ENCODE measurements at places on chromosomes 2 and 18.
A peak's percentile ranks its signal among the peaks of the same experiment; 100 is the strongest.

- no peak for DNase-seq
These were observed 19.4 kb downstream of the MMADHC start for GRCh38 chr2:149568138-149568537.

- DNase-seq = no peak
These were observed 471.5 kb downstream of the PIK3C3 start for GRCh38 chr18:42426496-42427015.

- no peak for DNase-seq
These were observed 9.1 kb upstream of the STEAP3 start for GRCh38 chr2:119214453-119215037.

DNA sequence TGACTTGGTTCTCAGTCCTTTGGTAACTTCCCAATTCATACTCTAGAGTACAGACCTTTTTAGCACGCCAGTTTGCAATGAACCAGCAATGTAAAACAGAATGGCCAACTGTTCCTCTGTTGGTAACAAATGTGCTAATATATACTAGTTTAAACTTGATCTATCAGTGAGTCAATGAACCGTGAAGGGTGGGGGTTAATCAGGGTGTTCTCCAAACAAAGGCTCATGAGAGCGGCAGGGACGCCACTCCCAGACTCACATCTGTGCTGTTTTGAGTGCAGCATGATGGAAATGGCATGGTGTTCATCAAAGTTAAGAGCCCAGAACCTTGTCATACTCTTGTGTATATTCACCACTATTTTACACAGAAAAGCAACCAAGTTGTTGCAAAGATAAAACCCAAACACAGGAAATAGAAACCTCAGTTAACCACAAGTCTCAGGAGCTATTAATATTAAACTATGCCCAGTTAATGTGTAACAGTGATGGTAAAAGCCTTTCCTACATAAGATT lies 70.3 kb downstream of the CERKL start:
- peak; percentile 75 for DNase-seq

- peak; percentile 88 for DNase-seq
These were observed 138.4 kb upstream of the CCDC68 start for GRCh38 chr18:55097456-55098170.

DNA sequence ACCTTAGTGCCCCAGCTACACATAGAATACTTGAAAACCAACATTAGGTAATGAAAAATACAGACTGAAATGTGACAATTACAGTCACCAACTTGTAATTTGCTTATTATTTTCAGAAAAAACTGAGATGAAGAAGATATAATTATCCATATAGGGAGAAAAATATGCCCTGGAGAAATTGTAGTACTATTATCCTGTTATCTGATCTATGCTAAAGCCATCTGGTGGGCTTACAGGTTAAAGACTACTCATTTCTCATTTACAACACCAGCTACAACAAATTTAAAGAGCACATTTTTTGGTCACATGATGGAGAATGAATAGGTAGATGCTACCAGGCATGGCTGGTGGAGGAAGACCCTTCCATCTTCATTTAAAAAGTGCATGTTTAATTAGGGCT lies 79.6 kb upstream of the NYAP2 start:
- DNase-seq = no peak

- DNase-seq = no peak
These were observed 143.5 kb upstream of the RBBP8 start for GRCh38 chr18:22789600-22789999.

- no peak for DNase-seq
These were observed 549.9 kb upstream of the FSIP2 start for GRCh38 chr2:185188656-185189055.

- DNase-seq = no peak
These were observed 80.4 kb upstream of the CCBE1 start for GRCh38 chr18:59777636-59778035.

DNA sequence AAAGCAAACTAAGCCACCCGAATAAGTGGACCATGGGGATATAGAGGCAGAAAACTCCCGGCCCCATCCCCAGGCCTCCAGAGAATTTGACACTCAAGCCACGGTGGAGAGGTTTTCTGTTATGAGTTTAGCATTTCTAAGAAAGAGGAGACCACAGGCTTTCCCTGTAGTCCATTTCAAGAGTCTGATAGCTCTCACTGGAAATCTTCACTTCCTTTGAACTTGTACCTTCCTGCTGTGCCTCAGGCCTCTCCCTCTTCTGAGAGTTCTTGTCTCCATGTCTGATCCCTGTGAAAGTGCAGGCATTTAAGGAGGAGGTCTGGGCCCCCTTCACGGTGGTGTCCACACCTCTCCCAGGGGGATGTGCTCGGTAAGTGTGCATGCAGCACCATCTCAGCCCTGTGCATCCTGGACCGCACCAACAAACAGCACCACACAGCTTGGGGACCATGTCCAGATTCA lies 113.7 kb downstream of the BCL2 start:
- DNase-seq = no peak

- no peak for DNase-seq
These were observed 233.2 kb downstream of the SLC8A1 start for GRCh38 chr2:40218679-40219078.

DNA sequence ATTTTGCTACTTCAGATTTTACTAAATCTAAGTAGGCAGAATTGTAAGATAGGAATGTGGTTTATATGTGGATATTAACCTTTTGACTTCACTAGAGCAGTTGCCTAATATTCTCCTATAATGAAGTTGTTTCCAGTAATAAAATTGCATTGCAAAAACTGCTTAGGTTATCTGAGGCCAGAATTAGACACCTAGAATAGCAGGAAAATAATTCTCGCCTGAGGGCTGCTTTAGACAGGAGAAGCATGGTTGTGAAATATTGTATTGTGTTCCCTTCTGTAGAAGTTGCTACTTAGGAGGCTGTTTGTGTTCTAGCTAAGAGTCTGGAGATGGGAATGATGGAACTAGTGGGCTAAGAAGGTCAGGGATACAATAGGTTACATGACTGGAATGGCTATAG lies 146.3 kb downstream of the PLCL1 start:
- DNase-seq = no peak

- no peak for DNase-seq
These were observed 28.5 kb upstream of the C18orf32 start for GRCh38 chr18:49515516-49515915.

GRCh38 chr2:102141970-102142828 lies at the start of gene IL1R1:
Gene IL1R1 (plus strand): TSS chr2:102142746. CDS start chr2:102157725, 14,979 bp downstream.
- peak; percentile 60 for DNase-seq

- no peak for DNase-seq
These were observed 77.9 kb downstream of the LIMS1 start for GRCh38 chr2:108612153-108612513.

DNA sequence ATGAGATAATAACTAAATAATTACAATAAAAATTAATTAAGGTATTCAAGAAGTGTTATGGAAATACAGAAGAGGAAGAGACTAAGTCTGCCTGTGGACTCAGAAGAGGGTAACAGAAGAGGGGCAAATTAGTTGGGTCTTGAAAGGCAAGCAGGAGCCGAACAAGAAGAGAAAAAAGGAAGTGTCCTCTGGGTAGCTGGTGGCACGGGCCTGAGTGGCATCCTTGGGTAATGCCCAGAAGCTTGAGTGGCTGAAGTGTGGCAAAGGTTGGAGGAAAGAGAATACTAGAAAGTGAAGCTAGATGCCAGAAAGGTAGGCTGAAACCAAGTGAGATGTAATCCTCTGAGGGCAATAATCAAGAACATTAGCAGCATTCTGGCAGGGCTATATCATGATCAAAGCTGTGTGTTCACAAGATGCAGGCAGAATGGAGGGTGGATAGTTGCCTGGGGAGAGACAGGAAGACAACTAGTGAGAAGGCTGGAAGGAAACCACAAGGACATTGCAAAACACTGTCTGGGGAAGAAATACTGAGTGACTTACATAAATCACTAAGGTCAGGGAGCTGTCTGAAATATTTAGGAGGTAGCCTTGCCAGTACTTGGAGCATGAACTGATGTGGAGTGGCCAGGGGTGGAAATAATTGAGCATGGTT lies 16.2 kb downstream of the DOCK10 start:
- DNase-seq = no peak

DNA sequence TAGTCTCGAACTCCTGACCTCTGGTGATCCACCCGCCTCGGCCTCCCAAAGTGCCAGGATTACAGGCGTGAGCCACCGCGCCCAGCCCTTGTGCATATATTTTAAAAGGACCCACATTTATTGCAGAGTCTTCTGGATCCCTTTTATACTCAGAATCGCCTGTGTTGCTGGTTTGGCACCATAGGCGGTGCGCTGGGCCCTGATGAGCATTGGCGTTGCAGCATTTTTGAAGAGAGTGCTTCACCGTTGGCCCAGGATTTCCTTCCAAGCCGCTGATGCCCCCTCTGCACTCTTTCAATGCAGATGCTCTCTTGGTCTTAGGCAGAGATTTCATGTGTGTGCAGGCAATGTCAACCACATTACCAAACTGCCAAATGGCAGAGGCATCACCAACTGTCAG lies 13.5 kb upstream of the TFCP2L1 start:
- no peak for DNase-seq

- no peak for DNase-seq
These were observed 56.9 kb downstream of the KCNS3 start for GRCh38 chr2:17935242-17935885.

DNA sequence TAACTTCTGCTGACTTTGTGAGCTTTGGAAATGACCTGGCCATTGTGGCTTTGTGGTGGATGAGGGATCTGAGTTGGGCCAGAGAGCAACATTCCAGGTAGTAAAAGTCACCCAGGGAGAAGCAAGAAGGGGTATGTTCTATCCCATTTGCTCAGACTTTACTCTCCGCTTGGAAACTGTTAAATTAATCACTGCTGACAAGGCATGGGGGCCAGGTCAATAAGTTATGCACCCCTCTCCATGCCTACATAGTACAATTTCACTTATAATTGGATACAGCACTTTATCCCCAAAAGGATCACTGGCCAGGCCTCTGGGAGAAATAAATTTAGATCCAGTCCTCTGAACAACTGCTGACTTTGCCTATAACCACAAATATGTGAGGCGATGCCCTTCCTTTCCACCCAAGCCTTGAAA lies 92.1 kb downstream of the RPRM start:
- DNase-seq = no peak

GRCh38 chr2:6353669-6354068 lies 512.0 kb downstream of the CMPK2 start:
- no peak for DNase-seq

DNA sequence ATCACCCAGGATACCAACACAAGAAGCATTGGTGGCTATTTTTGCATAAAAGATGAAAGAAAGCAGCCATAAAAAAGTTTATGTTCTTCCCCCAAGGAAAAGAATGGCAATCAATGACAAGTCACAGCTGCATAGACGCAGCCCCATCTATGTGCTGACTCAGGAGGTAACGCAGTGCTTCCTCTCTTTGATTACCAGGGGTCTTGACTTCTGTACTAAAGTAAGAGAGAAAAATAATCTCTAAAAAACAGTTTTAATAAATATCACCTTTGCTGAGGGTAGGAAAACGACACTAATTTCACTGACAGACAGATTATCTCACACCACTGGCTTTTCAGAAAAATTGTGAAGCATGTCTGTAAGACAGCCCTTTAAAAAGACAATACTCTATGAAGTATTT lies 33.9 kb upstream of the EVA1A start:
- DNase-seq = no peak

GRCh38 chr2:156181208-156181607 lies 151.3 kb downstream of the NR4A2 start:
- DNase-seq = peak; percentile 17

- DNase-seq = no peak
These were observed 455.9 kb upstream of the UBE2E3 start for GRCh38 chr2:180524499-180524898.

DNA sequence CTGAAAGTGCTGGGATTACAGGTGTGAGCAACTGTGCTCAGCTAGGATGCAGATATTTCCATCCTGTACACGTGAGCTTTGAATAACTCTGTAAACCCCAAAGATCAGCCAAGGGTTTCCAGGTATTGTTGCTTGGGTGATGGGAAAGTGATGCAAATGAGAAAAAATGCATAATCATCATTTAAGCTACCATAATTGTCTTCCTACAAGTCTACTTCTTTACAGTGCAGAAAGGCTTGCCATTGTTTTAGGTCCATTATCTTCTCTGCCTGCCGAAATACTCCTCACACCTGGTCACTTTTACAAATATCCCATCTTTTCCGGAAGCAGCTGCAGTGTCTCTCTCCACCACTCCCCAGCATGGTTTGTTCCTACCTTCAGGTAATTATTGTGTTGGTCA lies 259.8 kb upstream of the CCDC68 start:
- DNase-seq = no peak

- peak; percentile 3 for DNase-seq
These were observed 160.0 kb upstream of the TRIB2 start for GRCh38 chr2:12556762-12557161.

- no peak for DNase-seq
These were observed 39.5 kb downstream of the METTL8 start for GRCh38 chr2:171394164-171394740.

- no peak for DNase-seq
These were observed 41.1 kb upstream of the VIT start for GRCh38 chr2:36655453-36655852.

DNA sequence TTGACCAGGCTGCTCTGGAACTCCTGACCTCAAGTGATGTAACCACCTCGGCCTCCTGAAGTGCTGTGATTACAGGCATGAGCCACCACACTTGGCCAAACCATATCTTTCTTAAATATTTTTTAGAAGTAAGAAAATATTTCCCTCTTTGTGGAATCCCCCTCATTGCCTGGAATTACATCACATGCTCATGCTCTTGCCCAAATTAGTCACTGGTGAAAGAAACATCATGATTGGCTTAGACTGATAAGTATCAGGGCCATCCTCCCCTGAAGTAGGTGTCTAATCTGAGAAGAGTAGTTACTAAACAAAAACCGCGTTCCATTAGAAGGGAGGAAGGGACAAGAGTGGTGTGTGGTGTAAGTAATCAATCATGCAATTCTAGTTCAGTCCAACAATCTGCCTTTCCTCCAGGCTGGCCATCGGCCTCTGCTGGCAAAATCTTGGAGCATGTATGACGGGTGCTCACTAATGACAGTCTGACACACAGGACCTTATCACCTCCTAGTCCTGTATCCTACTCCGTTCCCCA lies 52.3 kb upstream of the SCG2 start:
- DNase-seq = no peak

Measured in HT-29 (cell line).